Left ventricle myocardium inferior (tissue), 1 donor: ENCODE measurements at places on chromosomes 16 and 17.

- H3K36me3 ChIP-seq: no peaks in the 10 kb centered on the region
- no peak overlapping the region for H3K4me3 ChIP-seq
- no peaks in the 10 kb centered on the region for H3K4me1 ChIP-seq
These were observed 172.0 kb downstream of the SLC39A11 start for GRCh38 chr17:72920513-72920912.

- no peak overlapping the region for H3K4me3 ChIP-seq
- no peaks in the 10 kb centered on the region for H3K4me1 ChIP-seq
- peaks cover 6% of the 10 kb centered on the region for H3K36me3 ChIP-seq
These were observed 15.1 kb downstream of the GSDMB start for GRCh38 chr17:39903158-39903884.

DNA sequence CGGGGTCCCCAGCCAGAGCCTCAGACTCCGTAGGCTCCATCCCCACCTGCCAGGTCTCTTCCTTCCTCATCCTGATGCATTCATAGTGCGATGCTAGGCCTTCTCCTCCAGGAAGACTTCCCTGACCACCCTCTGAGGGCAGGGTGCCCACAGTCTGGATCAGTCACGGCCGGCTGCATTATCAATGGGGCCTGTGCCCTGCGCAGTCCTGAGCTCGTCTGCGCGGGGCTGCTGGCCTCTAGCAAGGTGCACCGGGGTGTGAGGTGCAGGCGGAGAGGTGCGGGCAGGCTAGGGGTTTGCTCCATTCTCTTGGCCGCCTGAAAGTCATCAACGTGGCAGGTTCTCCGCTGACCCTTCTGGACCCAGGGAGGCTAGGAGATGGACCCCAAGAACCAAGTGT is 56.9 kb upstream of the ACSF3 start:
- no peaks in the 10 kb centered on the region for H3K36me3 ChIP-seq
- DNase-seq: no peak
- no peak overlapping the region for H3K4me3 ChIP-seq
- peaks cover 88% of the 10 kb centered on the region for H3K27me3 ChIP-seq
- no peak overlapping the region for H3K27ac ChIP-seq

DNA sequence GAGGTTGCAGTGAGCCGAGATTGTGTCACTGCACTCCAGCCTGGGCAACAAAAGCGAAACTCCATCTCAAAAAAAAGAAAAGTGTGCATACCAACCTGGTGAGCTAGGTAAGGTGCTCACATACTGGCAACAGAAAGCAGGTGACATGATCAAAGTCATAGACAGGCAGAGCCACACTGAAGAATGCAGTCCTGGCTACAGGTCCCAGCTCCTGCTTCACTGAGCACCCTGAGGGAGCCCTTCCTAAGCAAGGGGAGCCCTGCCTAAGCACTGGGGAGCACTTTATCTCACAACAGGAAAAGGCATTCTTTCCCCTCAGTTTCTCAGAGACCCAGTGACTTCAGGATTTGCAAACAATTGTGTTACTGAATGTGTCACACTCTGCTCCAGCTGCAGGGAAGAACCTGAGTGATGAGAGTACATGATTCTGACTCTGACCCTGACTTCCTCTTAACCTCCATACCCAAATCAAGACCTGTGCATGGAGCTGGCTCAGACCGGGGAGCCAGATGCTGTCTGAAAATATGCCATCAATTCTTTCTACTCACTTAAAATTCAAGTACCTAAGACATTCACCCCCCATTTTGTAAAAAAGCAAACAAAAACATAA is 40.5 kb downstream of the ANKRD11 start:
- H3K27me3 ChIP-seq: no peaks in the 10 kb centered on the region
- no peak overlapping the region for H3K27ac ChIP-seq
- peaks cover 94% of the 10 kb centered on the region for H3K4me1 ChIP-seq
- no peaks in the 10 kb centered on the region for H3K36me3 ChIP-seq

- no peak for DNase-seq
- H3K4me3 ChIP-seq: no peak overlapping the region
- peaks cover 14% of the 10 kb centered on the region for H3K27me3 ChIP-seq
- no peaks in the 10 kb centered on the region for H3K36me3 ChIP-seq
These were observed 87.7 kb downstream of the RMI2 start for GRCh38 chr16:11432856-11433395.

GRCh38 chr16:83971165-83972130 is 3.4 kb downstream of the NECAB2 start:
- H3K36me3 ChIP-seq: no peaks in the 10 kb centered on the region
- DNase-seq: peak; percentile 5
- H3K4me3 ChIP-seq: no peak overlapping the region
- no peaks in the 10 kb centered on the region for H3K4me1 ChIP-seq
- no peak overlapping the region for H3K27ac ChIP-seq

DNA sequence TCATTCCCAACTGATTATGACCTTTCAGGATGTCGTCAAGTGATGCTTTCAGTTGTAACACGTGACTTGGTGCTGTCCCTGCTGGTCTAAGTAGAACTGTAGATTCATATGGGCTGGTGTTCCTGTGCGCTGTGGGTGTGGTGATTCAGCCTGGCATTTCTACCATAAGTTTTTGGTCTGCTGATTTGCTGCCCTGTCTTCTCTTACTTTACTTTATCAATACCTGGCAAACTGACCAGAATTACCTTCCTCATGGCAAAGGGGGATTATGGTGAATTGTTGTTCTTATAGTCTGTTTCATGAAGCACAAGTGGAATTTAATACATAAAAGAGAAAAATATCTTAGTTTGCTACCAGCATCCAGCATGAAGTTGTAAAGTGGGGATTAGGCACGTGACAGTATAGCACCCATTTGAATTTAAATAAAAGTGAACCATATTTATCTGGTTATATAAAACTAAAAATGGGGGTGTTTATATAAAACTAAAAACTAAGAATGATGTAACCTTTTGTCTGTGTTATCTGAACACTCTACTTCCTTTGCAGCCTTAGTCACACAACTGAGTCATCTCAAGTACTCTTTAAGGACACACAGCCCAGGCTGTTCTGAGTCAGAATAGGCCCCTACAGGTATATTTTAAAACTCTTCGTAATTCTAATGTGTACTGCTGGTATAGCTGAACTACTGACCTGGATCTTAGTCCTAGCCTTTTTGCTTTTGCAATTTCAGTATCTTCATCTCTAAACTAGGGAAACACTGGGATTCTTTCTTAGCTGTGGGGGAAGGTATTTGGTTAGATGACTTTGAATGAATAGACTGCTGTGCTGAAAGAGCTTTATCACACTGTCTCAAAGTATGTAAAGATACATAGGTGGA is 28.3 kb downstream of the TTC19 start:
- H3K36me3 ChIP-seq: peaks cover 87% of the 10 kb centered on the region
- H3K4me1 ChIP-seq: peaks cover 22% of the 10 kb centered on the region
- no peaks in the 10 kb centered on the region for H3K27me3 ChIP-seq
- no peak for DNase-seq

DNA sequence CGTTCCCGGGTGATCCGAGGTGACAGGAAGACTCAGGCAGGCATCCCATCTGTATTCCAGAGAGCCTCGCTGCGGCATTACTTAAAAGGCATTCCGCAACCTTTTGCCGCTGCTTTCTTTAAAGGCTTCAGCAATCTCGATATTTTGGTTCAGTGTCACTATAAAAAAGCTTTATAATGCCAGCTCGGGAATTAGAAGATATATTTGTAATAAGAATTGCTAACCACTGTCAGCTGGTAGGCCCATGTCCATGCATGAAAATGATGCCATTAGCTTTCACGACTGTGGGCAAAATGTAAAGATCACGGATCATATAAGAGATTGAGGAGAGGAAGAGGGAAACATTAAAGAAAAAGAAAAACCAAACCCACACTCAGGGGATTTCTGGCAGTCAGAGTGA is 578.6 kb upstream of the CDH5 start:
- DNase-seq: no peak
- H3K27me3 ChIP-seq: peaks cover 15% of the 10 kb centered on the region
- no peak overlapping the region for H3K4me3 ChIP-seq
- no peak overlapping the region for H3K27ac ChIP-seq

- no peak for DNase-seq
- no peak overlapping the region for H3K4me3 ChIP-seq
- no peaks in the 10 kb centered on the region for H3K27me3 ChIP-seq
- peaks cover 8% of the 10 kb centered on the region for H3K4me1 ChIP-seq
- no peak overlapping the region for H3K27ac ChIP-seq
These were observed 136.0 kb upstream of the C17orf78 start for GRCh38 chr17:37239690-37240334.

DNA sequence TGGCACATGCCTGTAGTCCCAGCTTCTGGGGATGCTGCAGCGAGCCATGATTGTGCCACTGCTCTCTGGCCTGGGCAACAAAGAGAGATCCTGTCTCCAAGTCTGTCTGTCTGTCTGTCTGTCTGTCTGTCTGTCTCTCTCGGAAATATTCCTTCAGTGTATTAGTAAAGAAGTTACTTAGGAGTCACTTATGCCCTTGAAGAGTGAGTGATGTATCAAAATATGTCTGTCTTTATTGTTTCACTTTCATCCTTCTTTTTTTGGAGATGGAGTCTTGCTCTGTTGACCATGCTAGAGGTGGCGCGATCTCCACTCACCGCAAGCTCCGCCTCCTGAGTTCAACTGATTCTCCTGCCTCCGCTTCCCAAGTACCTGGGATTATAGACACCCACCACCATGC is 410.5 kb downstream of the WWOX start:
- no peaks in the 10 kb centered on the region for H3K36me3 ChIP-seq
- no peak overlapping the region for H3K4me3 ChIP-seq
- DNase-seq: no peak
- no peaks in the 10 kb centered on the region for H3K27me3 ChIP-seq

DNA sequence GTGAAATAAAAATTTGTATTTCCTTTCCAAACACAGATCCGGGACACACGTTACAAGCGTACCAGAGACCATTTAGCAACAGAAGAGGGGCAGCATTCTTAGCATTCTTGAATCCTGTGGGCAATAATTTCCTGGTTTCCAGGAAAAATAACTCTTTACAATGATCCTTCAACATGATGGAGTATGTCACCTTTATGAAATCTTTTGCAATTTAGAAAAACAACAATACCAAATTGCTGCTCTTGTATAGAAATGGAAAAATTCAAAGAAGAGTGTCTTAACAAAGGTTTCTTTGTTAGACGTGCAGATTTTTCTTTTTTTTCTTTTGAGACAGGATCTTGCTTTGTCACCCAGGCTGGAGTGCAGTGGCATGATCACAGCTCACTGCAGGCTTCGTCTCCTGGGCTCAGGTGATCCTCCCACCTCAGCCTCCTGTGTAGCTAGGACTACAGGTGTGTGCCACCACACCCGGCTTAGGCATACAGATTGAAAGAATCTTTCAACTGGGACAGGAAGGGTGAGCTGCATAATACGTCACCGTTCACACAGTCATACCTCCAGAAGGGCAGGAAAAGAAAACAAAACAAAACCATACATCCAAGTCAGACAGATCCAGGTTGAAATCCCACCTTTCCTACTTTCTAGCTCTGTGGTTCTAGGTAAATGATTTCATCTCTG is 10.8 kb upstream of the GCSH start:
- H3K27ac ChIP-seq: no peak overlapping the region
- H3K4me3 ChIP-seq: no peak overlapping the region
- DNase-seq: no peak

- H3K27me3 ChIP-seq: no peaks in the 10 kb centered on the region
- no peaks in the 10 kb centered on the region for H3K4me1 ChIP-seq
- H3K27ac ChIP-seq: no peak overlapping the region
- H3K36me3 ChIP-seq: no peaks in the 10 kb centered on the region
- no peak for DNase-seq
These were observed 199.7 kb downstream of the CHD9NB start for GRCh38 chr16:52852978-52853377.

GRCh38 chr16:4089251-4089810 is 26.9 kb downstream of the ADCY9 start:
- peaks cover 74% of the 10 kb centered on the region for H3K4me1 ChIP-seq
- no peaks in the 10 kb centered on the region for H3K36me3 ChIP-seq
- H3K4me3 ChIP-seq: no peak overlapping the region

DNA sequence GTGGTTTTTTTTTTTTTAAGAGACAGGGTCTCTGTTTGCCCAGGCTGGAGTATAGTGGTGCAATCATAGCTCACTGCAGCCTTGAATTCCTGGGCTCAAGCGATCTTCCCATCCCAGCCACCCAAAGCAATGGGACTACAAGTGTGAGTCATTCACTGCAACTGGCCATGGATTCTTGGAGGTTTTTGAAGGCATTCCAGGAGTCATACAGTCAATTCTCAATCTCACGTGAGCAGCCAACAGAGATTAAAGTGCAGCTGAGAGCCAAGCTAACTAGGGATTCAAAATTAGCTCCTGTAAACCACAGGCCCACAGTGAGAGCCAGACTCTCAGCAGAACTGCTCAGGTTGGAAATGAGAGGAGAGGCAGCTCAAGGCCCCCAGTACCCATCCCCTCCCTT is 30.2 kb downstream of the XPO6 start:
- peaks cover 51% of the 10 kb centered on the region for H3K4me1 ChIP-seq
- H3K36me3 ChIP-seq: peaks cover 12% of the 10 kb centered on the region
- peak overlapping the region; percentile 66 for H3K27ac ChIP-seq
- DNase-seq: no peak
- H3K27me3 ChIP-seq: no peaks in the 10 kb centered on the region
- no peak overlapping the region for H3K4me3 ChIP-seq

- no peaks in the 10 kb centered on the region for H3K4me1 ChIP-seq
- H3K27me3 ChIP-seq: no peaks in the 10 kb centered on the region
- no peak for DNase-seq
- no peak overlapping the region for H3K27ac ChIP-seq
These were observed 9.7 kb upstream of the IL4R start for GRCh38 chr16:27304102-27304501.

GRCh38 chr16:53920988-53921387 is 217.0 kb downstream of the FTO start:
- H3K4me1 ChIP-seq: peaks cover 6% of the 10 kb centered on the region
- H3K36me3 ChIP-seq: no peaks in the 10 kb centered on the region
- H3K27ac ChIP-seq: no peak overlapping the region
- H3K4me3 ChIP-seq: no peak overlapping the region

DNA sequence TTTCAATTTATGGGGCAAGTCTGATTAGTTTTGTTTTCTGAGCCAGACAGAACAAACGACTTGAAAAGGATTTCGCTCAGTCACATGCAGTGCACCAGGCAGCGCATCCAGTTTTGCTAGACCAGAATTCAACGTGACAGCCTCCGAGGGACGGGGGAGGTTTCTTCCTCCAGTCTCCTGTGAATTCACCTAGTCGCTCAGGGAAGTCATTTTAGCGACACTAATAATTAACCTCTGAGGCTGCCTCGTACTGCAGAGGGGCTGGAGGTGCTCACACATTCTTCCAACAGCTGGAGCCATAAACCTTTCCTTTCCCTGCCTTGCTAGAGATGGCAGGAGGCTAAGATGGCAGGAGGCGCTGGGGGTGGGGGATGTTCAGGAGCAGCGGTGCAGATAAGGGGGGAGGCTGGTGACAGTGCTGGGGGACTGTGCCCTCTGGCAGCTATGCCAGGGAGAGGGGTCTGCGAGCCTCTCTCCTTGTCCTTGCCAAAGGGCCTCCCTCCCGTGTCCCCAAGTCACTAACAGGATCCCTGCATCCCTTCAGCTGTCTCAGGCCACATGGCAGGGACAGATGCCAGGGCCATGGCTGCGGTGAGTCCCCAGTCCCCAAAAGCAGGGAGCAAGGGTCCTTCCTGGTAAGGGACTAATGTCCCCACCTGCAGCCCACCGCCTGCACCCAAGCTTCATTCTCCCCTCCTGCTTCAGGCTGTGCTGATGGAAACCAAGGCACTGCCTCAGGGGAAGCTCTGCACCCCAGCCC is 24.0 kb downstream of the MXRA7 start:
- peak overlapping the region; percentile 98 for H3K27ac ChIP-seq
- H3K4me1 ChIP-seq: peaks cover 100% of the 10 kb centered on the region
- peak overlapping the region; percentile 46 for H3K4me3 ChIP-seq
